T1000 (cell line): ENCODE measurements at places on chromosomes 11 and 22.

DNA sequence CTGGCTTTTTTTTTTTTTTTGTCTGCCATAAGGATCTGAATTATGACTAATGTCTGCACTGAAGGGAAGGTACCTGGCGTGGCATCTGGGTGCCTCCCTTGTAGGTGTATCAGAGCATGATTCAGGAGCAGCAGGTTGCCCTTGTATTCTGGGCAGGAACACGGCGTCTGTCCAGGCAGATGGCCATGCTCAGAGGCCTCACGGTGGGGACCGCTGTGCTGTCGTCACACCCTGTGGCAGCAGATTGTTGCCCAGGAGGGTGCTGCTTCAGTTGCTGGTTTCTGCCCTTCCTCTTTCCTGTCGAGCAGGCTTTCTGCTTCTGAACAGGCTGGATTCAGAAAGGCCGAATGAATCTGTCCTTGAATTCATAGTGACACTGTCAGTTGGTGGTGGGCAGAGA is 11.0 kb downstream of the ZNRF3 start:
- no peak for DNase-seq

DNA sequence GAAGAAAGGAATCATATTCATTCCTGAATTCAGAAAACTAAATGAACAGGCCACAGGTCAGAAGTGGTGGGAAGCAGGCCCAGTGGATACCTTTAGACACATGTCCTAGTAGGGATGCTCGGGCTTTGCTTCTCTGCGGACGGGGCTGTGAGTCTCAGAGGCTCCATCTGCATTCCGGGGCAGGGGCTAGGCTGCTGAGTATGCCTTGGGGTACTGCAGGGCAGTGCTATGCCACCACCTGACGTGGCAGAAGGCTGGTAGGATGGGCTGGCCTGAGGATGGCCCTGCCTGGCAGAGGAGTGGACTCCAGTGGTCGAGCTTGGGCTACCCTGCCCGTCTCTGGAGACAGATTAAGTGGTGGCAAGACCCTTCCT is 9.6 kb downstream of the C22orf23 start:
- DNase-seq, result no peak

DNA sequence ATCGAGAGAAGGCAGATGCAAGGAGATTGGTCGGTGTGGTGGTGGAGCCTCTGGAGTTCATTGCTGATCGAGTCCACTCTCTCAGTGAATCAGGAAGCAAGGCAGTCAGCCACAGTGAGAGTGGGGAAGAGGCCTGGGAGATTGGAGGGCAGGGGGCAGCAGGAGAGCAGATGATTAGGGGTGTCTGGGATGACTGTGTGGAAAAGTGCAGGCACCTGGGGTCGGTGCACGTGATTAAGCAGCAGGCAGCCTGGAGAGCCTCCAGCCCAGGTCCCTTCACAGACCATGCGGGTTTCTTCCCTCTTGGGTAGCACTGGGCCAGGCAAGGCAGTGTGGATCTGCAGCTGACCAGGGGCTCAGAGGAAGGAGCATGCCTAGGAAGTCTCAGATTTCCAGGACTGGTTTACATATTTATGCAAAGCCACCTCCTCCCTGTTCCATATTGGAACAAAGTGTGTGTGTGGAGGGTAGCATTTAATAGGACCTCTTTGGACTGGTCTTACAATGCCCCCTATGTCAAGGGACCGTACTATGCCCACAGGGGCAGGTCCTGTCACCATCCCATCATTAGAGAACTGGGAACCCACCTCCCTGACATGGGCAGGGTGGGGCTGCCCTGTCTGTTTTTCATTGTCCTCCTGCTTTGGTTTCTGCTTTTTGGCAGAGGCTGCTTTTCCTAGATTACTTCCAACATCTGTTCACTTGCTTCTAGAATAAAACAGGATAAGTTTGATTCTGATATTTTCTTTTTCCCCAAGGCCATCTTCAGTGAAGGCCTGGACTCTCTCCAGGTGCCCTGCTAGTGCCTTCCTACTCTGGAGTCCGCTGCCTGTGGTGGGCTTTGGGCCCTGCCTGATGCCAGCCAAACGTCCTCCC is 14.0 kb upstream of the GDPD5 start:
- DNase-seq, result no peak

- no peak for DNase-seq
These were observed 27.5 kb downstream of the LINC01488 start for GRCh38 chr11:69508974-69509373.

GRCh38 chr11:77510095-77510494 is 36.2 kb upstream of the PAK1 start:
- DNase-seq, result no peak

DNA sequence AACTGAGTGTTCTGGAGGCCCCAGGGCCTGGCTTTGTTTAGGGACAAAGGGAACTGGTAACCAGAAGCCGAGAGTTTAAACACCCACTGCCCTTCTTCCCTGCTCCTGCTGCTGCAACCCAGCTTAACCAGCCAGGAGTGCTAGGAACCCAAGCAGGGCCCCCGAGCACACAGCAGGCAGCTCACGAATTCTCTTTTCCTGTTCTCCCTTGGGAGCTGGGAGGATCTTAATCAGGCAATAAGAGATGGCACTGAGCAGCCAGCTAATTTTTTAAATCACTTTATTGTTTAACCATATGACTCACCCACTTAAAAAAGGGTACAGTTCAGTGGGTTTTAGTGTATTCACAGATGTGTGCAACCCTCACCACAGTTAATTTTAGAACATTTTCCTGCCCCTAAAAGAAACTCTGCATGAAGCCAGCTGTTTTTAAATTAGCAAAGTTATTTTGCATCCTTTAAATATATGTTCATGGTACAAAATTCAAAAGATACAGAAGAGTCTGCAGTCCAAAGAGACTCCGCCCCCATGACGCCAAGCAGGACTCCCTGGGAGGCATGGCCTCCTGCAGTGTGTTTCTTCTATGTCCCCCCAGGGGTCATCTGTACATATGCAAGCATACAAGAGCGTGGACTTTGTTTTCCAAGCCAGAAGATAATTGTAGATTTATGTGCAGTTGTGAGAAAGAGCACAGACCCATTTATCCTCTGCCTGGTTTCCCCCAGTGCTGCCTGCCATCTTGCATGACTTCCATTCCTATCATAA is 18.9 kb upstream of the PPP6R3 start:
- DNase-seq, result peak; percentile 47

- DNase-seq, result no peak
These were observed 15.0 kb upstream of the ALX4 start for GRCh38 chr11:44324749-44325525.

- DNase-seq, result peak; percentile 40
These were observed 450 bp downstream of the ZBTB44 start for GRCh38 chr11:130314184-130314749.

DNA sequence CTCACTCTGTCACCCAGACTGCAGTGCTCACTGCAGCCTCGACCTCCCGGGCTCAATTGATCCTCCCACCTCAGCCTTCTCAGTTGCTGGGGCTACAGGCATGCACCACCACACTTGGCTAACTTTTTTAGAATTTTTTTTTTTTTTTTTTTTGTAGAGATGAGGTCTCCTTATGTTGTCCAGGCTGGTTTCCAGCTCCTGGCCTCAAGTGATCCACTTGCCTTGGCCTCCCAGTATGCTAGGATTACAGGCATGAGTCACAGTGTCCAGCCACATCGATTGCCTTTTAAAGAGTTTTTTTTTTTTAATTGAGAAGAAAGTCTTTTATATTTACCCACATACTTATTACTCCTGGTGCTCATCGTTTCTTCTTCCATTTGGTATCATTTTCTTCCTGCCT is 30.0 kb downstream of the PARVG start:
- DNase-seq, result no peak

DNA sequence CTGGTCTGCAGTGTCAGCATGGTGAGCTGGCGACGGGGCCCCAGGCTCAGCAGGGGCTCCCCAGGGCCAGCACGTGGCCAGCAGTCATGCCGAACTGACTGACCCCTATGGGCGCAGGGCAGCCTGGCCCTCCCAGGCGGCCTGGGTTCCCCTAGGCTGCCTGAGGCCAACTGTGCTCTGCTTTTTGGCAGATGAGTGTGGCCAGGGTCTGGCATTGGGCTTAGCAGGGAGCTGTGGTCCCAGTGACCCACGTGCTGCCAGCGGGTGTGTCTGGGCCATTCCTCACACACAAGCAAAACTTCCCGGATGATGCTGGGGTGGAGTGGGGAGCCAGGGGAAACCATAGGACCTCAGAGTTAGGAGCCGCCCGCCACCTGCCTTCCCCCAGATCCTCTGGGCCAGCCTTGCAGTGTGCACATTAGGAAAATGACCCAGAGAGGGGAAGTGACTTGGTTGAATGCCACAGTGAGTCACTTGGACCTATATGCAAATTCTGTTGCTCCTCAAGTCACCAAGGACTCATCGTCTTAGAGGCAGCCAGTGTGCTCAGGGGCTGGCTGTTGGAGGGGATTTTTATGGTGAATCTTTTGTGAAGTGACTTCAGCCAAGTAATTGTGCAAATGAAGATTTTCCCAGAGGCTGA is 6.5 kb downstream of the ADORA2A start:
- peak; percentile 24 for DNase-seq
